EL (cell line): ENCODE measurements at places on chromosomes 6 and 20.
A peak's percentile ranks its signal among the peaks of the same experiment; 100 is the strongest.

DNA sequence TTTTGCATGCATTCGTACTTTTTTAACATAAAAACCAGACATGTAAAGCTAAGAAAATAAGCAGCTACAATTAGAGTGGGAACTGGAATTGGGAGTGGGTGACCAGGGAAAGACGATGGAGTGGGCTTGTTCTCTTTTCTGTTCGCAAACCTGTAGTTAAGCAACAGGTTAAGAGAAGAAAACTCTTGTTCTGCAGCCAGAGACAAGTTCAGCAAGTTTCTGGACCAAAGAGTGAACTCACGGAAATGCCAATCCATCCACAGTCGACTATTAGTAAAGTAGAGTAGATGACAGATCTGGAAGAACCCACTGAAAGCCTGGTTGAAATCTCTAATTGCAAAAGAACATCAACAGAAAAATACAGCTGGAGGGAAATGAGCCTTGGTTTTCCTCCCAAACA is 197.8 kb downstream of the TFAP2A start:
- no peak for DNase-seq

- DNase-seq = no peak
These were observed 24.4 kb downstream of the HCRTR2 start for GRCh38 chr6:55198715-55199114.

DNA sequence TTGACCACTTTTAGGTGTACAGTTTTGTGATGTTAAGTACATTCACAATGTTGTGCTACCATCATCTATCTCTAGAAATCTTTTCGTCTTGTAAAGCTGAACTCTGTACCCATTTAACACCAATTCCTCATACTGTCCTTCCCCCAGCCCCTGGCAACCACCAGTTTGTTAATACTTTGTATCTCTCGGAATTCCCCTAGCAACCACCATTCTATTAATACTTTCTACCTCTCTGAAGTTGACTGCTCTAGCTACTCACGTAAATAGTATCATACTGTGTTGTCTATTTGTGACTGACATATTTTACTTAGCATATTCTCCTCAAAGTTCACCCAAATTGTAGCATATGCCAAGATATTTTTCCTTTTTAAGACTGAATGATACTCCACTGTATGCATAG is 82.3 kb upstream of the CLDN20 start:
- DNase-seq = no peak

DNA sequence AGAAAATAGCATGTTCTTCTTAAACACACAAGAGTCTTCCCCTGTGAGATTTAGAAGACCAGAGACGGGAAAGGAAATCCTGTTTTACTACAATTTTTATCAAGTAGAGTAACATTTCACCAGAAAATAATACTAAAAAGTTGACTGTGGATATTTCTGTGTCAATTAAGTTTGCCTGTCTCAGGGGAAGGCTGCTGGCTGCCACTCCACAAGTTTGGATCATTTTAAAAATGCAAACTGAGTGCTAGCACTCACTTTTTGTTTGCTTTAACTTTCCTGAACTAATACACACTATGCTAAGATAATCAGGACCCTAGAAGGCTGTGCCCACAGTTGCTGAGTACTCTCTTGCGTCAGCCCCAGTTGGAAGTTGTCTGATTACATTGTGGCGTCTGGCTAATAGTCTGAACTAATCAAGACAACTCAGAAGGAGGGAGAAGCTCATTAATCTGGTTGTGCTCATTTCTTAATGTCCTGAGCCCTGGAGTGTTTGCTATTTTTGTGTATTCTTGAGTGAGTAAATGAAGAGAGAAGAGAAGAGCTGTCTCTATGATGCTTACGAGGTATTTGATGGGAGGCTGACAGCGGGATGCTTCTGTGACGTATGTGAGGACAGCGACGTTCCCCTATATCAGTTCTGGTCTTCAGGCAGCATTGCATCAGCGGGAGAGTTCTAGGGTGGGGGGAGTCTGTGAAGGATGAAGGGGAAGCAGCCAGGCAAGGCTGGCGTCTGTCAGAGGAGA is 664.2 kb downstream of the QKI start:
- DNase-seq = no peak

DNA sequence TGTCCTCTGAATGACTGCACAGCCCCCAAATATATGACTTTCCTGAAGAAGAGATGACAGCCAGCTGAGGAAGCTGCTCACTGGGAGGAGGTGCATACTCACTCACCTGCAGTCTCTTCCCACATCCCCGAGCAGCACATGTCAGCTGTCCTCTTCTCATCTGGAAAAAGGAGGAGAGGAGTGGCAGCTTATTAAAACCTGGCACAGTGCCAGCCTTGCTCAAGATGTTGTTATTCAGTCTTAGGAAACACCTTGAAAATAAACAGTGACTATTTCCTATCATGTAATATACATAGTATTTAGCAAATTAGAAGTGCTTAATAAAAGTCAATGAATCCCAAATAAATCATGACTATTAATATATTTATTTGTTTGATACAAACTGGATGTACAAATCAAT is 232.9 kb downstream of the EPM2A start:
- DNase-seq = no peak

DNA sequence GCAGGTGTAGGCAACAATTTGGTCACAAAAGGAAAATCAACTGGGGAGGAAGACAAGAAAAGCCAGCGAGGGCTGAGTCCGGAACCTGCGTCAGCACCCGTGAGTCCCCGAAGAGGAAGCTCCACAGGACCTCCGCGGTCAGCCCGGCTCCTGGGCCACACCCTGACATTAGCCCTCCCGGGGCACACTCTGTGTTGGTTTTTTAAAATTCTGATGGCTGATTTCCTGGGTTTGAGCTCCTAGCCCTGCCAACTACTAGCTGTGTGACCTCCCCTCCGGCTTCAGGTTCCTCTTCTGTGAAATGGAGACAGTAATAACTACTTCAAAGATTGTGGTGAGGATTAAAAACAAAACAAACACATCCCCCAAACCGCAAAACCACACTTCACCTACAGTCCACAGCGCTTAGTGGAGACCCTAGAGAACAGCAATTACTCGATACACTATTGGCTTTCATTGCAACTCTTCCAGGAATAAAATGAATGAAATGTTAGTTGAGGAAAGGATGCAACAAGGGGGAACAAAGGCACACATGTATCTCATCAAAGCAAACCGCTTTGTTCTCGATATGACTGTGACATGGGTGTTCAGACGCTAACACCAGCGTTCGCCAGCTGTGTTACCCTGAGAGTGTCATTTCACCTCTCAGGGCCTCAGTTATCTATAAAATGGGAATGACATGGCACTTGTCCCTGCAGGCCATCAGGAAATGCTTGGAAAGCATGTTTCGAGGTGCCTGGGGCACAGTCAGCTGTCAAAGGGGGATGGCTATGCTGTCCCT is 985 bp downstream of the ZBP1 start:
- DNase-seq = no peak

DNA sequence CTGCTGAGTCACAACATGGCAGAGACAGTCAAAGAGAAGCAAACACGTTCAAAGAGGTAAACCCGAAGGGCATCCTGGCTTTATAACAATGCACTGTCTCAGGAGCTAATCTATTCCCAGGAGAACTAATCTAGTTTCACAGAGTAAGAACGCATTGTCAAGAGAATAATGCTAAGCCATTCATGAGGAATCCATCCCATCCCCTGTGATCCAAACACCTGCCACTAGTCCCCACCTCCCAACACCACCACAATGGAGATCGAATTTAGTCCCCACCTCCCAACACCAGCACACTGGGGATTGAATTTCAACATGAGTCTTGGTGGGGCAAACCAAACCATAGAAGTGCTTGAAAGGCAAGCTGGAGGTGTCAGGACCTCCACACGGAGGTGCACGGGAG is 231.5 kb upstream of the ID4 start:
- no peak for DNase-seq

DNA sequence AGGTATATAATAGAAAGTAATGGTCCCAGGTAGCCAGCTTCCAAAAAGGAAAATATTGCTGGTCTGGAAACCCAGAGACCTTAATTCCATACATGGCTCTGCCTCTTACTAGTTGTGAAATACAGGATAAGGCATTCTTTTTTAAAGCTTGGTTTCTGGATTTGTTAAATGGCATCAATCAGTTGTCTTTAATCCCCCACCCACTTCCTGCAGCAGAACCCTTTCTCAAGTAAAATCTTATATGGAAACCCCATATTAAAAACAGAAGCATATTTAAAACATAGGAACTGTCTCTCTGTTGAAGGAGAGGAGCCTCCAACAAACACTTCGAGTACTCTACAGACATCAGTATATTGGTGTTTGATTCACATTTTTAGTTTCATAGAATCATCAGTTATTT is 6.2 kb upstream of the LCA5 start:
- no peak for DNase-seq

DNA sequence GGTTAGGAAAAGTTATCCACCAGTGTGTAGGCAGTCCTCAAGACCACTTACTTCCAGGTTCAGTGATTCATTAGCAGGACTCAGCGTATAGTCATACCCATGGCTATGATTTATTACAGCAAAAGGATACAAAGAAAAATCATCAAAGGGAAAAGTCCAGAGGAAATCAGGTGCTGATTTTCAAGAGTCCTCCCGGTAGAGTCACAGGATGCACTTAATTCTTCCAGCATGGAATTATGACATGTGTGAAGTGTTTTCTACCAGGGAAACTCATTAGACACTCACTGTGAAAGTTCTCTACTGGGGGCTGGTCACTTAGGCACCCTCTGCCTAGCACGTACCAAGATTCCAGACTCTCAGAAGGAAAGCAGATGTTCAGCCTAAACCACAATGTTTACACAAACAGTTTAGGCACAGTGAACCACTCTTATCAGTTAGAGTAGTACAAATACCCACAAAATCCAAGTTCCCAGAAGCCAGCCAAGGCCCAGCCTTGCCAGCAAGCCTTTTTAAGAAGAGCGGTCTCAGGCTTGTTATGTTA is 10.2 kb downstream of the WFDC3 start:
- DNase-seq = peak; percentile 92

GRCh38 chr6:2127484-2127911 is 117.9 kb downstream of the GMDS start:
- DNase-seq = no peak

GRCh38 chr20:49132995-49133478 is 55.1 kb downstream of the STAU1 start:
- DNase-seq = peak; percentile 69

- DNase-seq = no peak
These were observed 18.0 kb downstream of the PIGT start for GRCh38 chr20:45433976-45434375.

- DNase-seq = peak; percentile 48
These were observed 375.7 kb upstream of the MARCKS start for GRCh38 chr6:113481458-113481857.

DNA sequence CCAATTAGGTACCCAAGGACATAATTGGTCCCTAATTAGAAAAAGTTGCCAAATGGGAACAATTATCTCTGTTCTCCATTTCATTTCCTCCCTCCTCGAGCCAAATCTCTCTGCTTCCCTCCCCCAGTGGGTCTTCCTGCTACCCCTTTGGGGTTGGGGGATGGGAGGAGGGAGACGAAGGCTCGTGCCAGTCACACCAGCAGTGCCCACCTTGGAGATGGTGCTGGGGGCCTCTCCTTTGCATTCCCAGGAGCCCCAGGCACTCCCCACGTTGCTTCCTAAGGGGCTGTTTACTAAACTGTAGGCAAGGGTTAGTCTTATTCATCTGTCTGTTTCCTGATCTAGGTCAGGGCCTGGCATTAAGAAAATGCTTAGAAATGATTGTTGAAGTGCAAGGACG is 33.1 kb downstream of the MDFI start:
- DNase-seq = no peak

GRCh38 chr20:13870170-13870748 is 85.4 kb downstream of the NDUFAF5 start:
- DNase-seq = no peak

GRCh38 chr6:44284121-44284520 is 13.9 kb downstream of the TMEM151B start:
- DNase-seq = no peak

- peak; percentile 56 for DNase-seq
These were observed 255.8 kb upstream of the RAB32 start for GRCh38 chr6:146287691-146288369.

DNA sequence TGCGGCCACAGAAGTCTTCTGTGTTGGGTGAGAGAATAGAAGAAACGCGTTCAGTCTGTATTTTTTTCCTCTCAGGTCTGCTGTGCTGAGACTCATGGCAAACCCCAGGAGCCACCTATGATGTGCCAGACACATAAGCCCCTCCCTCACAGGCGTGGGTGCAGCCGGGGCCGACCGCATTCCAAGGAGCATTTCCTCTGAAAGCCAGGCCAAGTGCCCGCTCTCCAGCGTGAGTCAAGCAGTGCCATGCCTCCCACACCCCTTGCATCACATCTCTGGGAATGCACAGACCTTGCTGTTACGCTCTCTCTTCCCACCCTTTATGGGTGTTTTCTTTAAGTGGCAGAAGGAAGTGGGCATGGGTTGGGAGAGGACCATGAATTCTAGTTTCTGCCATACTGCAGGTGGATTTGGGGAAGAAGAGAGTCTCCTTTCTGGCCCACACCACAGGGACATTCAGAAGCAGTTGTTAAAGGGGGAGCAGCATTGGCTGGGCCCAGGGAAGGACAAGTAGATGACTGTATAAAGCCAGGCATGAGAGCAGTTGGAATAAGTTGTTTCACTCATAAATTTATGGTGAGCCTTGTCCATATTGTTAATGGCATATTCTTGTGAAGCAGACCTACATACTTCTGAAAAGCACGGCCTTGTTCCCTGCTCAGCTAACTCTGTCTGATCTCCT is 37.1 kb upstream of the TFAP2A start:
- DNase-seq = peak; percentile 97

GRCh38 chr6:161139766-161140553 is 133.9 kb downstream of the AGPAT4 start:
- DNase-seq = no peak

DNA sequence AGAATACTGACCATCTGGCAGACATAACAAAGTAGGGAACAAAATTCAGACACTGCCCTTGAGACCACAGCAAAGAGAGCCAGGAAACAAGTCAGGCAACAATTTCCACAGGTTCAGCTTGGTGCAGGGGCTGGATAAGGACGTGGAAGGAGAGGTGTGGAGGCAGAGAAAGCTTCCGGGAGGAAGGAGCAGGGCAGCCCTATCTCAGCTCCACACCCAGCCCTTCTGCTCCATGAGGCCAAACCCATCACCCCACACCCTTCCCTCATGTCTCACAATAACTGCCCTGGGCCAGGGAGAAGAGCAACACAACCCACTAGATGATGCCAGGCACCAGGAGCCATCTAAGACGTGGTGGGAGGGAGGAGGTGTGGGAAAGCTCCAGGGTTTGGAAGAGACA is 5.8 kb downstream of the SNHG17 start:
- no peak for DNase-seq
